ENCODE measurements at places on chromosomes 2 and 18. TPM values are rescaled to one million over a fixed set of nuclear protein-coding genes. Genes with fewer than 3 reads are reported as not detected.

The REG1B gene
- total RNA-seq, result 1.5 TPM

DNA sequence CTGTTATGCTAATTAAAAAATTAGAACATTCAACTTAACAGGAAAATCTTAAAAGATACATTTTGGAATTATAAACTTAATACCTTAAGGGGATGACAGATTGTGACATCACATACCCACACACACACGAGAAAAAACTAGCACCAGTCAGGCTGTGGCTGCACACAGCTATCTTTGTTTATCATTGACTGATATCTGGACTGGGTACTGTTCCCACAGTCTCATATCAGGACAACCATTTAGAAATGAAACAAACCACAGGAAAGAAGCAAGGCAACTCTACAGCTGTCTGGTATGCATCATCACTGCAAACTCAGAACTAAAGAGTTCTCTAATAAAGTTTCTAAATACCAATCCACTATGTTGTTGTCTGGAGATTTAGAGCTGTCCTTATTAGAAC is 210.9 kb upstream of the SMAD7 start:
- no peak for DNase-seq

GRCh38 chr2:201320701-201321100 is 36.4 kb downstream of the FLACC1 start:
- no peak for DNase-seq

The AMER3 gene
- not detected for total RNA-seq

Measured in upper lobe of left lung (tissue), 6 donors.